Progenitor cell of endocrine pancreas (in vitro differentiated cells): ENCODE measurements at places on chromosomes 5 and 9. TPM values are rescaled to one million over a fixed set of nuclear protein-coding genes. Genes with fewer than 3 reads are reported as not detected.

DNA sequence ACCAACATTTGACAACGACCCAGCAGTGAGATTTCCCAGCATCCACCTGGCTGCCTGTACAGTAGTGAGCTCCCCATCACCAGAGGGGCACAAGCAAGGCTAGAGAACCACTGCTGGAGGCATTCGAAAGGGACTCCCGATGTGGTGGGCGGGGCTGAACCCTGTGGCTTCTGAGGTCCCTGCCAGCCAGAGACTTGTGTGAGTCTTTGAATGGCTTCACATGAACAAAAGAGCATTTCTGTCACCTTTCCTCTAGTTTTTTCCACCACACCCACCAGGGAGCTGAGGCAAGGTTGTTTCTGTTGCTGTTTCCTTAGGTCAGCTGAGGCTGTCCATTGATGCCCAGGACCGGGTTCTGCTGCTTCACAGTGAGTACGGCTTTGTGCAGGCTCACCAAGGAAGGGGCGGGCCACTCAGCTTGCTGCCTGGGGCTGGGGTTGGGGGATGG is 15.7 kb downstream of the RGS3 start:
- H3K4me3 ChIP-seq: no peak overlapping the region
- H3K4me1 ChIP-seq: no peaks in the 10 kb centered on the region
- DNase-seq: no peak
- H3K36me3 ChIP-seq: peaks cover 2% of the 10 kb centered on the region

DNA sequence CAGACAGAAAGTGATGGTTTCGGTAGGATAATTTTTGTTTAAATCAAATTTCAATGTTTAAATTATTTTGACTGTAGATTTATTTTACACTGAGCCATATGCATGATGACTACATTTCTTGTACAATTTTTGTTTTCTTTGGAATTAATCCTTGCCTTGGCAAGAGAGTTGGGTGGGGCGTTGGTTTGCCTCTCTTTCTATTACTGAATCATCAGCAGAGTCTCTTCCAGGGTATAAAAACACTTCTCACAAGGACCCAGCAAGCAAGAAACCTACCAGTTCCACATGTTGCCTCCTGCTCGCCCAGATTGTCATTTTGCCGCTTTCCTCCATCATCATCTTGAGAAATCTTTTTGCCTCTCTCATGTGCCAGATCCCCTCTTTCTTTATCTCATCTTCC is 455.0 kb upstream of the DMAC1 start:
- peaks cover 3% of the 10 kb centered on the region for H3K27me3 ChIP-seq
- no peak overlapping the region for H3K4me3 ChIP-seq
- no peaks in the 10 kb centered on the region for H3K36me3 ChIP-seq
- no peak for DNase-seq
- no peak overlapping the region for H3K27ac ChIP-seq

- peaks cover 4% of the 10 kb centered on the region for H3K4me1 ChIP-seq
- H3K4me3 ChIP-seq: no peak overlapping the region
- no peak for DNase-seq
- H3K27me3 ChIP-seq: no peaks in the 10 kb centered on the region
- H3K36me3 ChIP-seq: no peaks in the 10 kb centered on the region
Measured at GRCh38 chr9:76559286-76559685, 100.3 kb downstream of the GCNT1 start.

DNA sequence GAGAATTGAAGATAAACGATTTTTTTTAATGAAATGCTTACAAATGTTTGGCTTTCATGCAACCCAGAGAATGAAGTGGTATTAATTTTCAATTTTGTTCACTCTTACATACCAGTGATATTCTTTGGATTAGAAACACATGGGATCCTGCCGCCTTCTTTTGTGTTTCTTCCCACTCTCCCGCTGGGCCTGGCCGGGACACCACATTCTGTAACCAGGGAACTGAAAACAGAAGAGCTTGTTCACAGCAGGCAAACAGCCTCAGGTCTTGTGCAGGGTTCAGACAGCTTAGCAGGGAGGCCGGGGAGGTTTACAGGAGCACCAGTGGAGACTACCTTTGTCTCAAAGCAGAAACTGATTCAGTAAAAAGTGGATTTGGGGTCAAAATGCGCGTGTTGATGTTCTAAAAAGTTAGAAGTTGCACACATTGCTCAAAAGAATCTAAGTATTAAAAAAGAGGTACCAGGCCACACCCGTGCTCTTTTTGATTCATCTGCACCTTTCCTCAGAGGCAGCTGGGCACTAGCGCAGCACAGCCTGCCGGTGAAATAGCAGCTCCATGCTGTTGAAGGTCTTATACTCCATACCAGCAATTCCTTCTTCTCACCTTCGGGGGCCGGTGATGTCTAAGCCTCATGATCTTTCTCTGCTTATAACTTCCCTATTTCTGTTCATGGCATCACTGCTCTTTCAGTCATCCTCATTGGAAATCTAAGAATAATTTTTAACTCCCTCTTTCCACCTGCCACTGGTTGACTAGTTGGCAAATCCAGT is 67.1 kb downstream of the GRAMD2B start:
- no peak overlapping the region for H3K4me3 ChIP-seq
- peaks cover 47% of the 10 kb centered on the region for H3K36me3 ChIP-seq
- H3K4me1 ChIP-seq: no peaks in the 10 kb centered on the region
- H3K27me3 ChIP-seq: no peaks in the 10 kb centered on the region
- DNase-seq: no peak

Gene CCDC152
- total RNA-seq: 0.17 and 0.20 TPM in 2 replicates

Gene MLANA
- not detected in 2 replicates for total RNA-seq
